ENCODE measurements at places on chromosomes 5 and 9.

DNA sequence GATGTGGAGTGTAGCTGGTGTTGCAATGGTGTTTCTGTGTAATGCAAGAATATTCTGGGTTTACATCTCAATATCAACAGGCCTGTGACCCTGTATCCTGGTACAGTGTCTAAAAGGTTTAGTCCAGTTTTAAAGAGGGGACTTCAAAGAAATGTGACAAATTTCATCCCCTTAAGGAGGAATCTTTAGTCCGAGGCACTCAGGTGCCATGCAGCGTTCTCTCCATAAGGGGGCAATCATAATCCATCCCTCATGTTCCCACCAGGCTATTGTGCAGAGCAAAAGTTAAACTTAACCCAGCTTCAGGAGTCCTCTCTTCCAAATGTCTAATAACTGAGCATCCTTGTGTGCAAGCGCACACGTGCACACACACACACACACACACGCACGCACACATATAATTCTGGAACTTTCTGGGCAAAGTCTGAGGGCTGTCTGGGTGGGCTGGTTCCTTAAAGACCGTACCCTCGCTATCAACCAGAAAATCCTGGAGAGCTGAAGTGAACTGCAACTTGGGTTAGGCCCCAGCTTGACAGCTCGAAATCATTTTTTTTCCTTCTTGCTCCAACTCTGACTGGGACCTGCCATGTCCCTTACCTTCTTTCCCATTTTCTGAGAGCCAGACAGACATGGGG lies 46.0 kb downstream of the CRB2 start:
- DNase-seq, result no peak

GRCh38 chr5:158451203-158451992 lies 592.5 kb upstream of the CLINT1 start:
- no peak for DNase-seq

DNA sequence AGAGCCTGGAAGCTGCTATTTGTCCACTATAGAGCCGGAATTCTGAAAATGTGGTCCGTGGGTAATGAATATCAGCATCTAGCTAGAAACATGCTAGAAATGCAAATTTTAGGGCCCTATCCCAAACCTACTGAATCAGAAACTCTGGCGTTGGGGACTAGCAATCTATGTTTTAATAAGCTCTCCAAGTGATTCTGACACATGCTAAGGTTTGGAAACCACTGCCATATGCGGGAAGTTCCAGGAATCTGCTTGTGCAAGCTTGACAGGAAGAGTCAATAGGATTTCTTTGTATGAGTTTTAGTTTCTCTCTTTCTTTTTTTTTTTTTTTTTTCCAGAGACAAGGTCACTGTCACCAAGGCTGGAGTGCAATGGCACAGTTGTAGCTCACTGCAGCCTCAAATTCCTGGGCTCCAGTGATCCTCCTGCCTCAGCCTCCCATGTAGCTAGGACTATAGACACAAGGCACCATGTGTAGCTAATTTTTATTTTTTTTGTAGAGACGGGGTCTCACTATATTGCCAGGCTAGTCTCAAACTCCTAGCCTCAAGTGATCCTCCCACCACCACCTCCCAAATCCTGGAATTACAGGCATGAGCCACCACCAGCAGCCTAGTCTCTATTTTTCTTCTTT lies 26.4 kb upstream of the CARNMT1 start:
- DNase-seq, result no peak

GRCh38 chr5:176781054-176781375 lies 29.3 kb upstream of the UNC5A start:
- DNase-seq, result no peak

- DNase-seq, result peak; percentile 23
These were observed 129.0 kb downstream of the COL23A1 start for GRCh38 chr5:178461004-178461730.

DNA sequence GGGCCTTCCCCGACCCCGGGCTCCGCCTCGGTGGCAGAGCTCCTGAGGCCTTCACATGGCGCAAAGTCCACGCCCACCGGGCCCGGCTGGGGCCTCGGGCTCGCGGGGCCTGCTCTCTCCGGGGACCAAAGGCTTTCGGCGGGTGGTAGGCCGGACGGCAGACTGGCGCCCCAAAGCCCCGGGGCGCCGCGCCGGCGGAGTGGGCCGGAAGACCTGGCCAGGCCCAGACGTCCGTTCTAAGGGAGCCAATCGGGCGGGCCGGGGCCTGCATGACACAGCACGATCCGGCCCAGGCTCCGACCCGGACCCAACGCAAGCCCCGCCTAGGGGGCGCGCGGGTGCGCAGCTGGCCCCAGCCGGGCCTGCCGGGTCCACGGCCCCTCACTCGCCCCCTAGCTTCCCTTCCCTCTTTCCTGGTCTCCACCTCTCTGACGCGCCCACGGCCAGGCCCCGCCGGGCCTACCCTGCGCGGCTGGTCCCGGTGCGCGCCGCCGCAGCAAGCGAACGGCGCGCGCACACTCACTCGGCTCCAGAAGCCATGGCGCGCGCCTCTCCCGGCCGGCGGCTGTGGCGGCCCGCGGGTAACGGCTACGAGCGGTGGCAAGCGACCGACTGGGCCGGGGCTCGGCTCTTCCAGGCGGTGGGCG lies 488 bp downstream of the VCP start:
- peak; percentile 69 for DNase-seq

GRCh38 chr5:145407300-145408047 lies 427.7 kb downstream of the PRELID2 start:
- no peak for DNase-seq

- no peak for DNase-seq
These were observed 370.8 kb upstream of the RIOK2 start for GRCh38 chr5:97553604-97554452.

- DNase-seq, result no peak
These were observed 35.7 kb downstream of the NACC2 start for GRCh38 chr9:136059321-136059791.

DNA sequence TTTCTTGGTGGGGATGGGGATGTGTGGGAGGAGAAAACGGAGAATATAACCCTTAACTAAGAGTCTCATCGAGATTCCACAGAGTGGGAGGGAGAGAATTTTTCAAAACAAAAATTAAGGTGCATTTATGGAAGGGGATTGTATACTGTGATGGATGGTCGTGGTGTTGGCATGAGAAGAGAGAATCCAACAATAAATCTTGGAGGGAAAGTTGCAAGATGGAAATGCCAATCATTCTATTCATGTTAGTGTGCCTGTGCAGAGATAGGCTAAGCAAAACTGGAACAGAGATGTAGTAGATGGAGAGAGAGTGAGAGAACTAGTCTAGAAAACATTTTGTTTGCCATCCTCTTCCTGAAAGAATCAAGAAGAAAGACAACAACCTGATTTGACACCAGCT lies 613.1 kb downstream of the EBF1 start:
- DNase-seq, result no peak

DNA sequence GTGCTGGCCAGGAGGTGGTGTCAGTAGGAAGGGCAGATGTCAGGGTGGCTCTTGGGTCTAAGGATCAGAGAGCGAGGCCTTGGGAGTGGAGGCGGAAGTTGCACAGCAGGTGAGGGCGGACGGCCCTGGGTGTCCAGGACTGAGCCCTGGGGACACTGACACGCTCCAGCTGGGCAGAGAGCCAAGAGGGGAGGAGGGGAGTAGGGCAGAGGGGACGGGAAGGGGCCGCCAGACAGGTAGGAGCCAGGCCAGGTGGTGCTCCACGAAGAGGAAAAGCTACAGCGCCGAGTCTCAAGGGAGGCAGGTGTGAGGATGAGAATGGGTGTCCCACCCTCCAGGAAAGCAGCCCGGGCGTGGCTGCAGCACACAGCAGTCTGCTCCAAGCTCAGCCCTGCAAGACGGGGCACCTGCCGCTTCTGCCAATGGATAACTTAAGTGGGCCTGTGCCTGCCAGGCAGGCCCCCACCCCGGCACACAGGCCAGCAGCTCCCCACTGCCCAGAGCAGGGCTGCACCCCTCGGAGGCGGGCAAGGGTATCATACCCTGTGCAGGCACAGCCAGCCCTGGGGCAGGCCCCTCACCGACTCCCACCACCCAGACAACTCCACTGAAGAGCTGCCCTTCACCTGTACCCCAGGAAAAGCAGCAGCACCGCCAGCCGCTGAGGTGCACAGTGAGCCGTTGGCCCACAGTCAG lies 4.9 kb downstream of the TPRN start:
- no peak for DNase-seq

DNA sequence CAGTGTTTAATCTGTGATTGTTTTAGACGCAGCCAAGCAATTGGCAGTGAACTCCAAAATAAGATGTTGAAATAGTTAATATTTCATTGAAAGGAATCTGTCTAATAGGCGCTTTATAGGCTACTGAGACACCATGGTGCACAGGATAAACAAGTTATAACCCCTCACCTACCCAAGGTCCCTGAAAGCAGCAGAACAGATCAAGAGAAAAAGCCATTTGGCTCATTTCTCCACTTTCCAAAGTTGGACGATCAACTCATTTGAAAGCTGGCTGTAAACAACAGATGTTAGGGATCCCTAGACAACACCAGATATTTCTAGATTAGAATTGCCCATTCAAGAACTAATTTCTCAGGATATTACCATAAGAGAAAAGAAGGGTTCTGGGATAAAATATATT lies 4.9 kb downstream of the PUM3 start:
- DNase-seq, result no peak

GRCh38 chr5:141821430-141821925 lies 56.7 kb downstream of the PCDH1 start:
- no peak for DNase-seq

DNA sequence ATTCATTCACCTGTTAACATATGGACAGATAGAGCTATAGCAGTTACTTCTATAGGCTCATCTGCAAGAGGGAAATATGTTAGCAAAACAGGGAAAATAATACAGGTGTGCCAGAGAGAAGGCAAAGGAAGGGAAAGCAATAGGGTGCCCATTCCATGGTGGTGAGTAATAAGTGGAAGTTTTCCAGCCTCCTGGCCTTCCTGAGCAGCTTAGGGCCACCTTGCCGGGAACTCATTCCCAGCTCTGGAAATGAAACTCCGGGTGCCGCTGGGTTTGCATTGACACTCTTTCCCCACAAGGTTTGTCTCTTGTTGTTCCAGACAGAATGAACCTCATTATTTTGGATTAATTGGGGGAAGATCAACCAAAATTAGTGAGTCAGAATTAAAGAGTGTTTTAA lies 58.4 kb downstream of the SLC1A3 start:
- DNase-seq, result no peak

- DNase-seq, result no peak
These were observed 365.5 kb downstream of the KCNN2 start for GRCh38 chr5:114727358-114727757.

DNA sequence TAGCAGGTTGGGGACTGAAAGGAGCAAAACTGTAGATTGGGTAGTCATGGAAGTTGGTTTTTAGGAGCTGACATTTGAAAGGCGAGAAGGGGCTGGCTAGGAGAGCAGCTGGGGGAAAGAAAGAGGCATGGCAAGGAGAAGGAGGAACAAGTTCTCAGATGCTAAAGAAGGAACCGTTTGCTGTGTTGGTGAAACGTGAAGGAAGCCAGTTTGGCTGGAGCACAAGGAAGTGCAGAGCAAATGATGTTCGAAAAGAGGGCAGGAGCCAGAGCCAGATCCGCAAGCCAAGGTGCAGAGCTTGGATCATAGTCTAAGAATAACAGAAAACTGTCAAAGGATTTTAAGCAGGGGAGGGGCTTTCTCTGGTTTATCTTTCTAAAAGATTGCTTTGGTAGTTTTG lies 276.6 kb downstream of the ASTN2 start:
- DNase-seq, result no peak

- no peak for DNase-seq
These were observed 763.6 kb downstream of the TAF11L14 start for GRCh38 chr5:18397891-18398290.

GRCh38 chr9:20292002-20292401 lies 330.3 kb downstream of the MLLT3 start:
- no peak for DNase-seq

- no peak for DNase-seq
These were observed 114.0 kb downstream of the NSG2 start for GRCh38 chr5:174159327-174160114.

DNA sequence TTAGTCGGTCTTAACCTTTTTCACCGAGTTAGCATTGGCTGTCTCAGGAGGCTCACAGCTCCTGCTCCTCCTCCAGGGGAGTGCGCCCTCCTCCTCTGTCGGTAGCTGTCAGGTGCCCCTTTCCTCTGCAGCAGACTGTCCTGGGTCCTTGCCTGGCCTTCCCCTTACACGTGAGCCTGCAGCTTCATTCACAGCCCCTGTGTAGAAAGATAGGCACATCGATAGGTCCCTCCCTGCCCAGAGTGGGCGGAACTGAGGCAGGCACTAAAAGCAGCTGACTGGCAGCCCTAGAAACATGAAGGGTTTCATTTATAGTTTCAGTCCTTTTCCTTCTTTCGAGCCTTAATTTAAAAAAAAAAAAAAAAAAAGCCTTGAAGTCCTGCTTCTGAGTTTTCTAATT lies 17.2 kb downstream of the TENT4A start:
- DNase-seq, result no peak

DNA sequence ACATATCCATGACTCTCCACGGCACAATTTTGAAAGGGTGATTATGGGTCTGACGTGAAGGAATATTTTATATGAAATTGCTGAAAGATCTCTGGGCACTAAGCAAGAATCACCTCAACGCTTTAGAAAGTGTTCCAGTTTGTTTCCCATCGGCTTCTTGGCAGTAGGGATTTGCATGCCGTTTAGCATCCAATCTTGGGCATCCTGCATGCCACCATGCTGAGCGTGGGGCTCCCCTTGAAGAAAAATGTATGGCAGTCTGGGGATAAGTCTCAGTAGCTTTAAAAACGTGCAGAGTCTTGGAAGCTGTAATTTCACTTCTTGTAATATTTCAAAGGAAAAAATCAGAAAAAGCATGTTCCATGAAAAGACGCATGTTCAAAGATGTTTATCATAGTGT lies 151.7 kb downstream of the DMRT2 start:
- DNase-seq, result no peak

DNA sequence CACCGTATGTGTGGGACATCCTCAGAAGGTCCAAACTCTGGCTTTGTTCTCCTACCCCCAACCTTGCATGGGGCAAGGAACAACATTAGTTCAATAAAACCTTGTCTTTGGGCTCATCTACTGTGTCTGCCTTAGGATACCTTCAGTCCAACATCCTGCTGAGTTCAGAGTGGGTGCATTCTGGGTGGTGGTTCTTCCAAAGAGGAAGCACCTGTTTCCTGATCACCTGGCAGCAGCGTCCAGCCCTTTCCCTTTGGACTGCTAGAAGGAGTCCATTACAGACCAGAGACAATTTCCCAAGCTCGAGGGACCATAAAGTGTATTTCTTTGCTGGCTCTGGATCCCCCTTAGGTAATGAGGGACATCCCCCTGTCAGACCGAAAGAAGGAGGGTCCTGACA lies 154.1 kb downstream of the SEMA6A start:
- no peak for DNase-seq

GRCh38 chr9:70256123-70256551 lies 2.6 kb upstream of the SMC5 start:
- no peak for DNase-seq

GRCh38 chr9:106954974-106955850 lies 92.2 kb downstream of the ZNF462 start:
- no peak for DNase-seq

DNA sequence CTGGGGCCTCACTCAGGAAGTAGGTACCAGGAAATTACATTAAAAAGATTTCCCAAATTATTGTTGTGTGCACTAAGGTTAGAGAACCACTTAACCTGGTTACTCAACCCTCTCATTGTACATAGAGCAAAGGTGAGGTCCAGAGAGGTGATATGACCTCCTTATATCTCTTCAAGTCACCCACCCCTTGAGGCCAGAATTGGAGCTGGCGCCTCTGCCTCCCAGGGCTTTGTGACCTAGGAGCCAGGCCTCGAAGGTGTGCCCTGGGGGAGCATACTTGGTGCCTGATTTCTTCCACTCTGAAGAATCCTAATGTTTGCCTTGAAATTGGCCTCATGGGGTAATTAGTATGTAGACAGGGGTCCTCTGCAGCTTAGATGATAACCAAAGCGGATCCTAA lies 95.1 kb upstream of the CTSL start:
- no peak for DNase-seq

GRCh38 chr9:37085233-37085632 lies 35.1 kb upstream of the ZCCHC7 start:
- DNase-seq, result no peak

Data from activated CD4-positive, CD25-positive, alpha-beta regulatory T cell (primary cell).